ENCODE measurements at places on chromosomes 16 and 17.
A peak's percentile ranks its signal among the peaks of the same experiment; 100 is the strongest.

DNA sequence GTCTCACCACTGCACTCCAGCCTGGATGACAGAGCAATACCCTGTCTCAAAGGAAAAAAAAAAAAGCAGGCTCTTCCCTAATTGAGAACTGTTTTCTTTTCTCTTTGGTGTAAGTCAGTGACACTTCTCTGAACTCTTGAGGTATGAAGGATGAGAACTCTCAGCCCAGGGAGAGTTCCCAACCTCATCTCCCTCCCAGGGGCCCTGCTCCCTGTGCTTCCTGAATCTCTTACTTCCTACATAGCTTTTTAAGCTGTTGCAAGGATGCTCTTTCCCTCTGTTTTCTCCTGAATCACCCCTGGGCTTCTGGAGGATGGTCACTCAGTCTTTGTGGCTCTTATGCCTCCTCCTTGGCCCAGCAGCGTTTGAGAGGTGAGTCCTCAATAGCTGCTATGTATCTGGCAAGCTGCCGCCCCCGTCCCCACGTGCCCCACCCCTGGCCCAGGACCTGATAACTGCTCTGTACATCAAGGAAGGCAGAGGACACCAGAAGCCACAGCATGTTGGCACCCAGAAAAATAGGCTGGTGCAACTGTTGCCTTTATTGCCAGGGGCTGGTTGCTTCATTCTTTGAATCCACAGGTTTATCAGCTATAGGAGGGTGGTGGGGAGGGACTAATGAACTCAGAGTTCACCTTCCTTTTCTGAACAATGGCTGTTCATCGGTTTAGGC lies 24.0 kb downstream of the IGF2BP1 start:
- DNase-seq, result no peak

DNA sequence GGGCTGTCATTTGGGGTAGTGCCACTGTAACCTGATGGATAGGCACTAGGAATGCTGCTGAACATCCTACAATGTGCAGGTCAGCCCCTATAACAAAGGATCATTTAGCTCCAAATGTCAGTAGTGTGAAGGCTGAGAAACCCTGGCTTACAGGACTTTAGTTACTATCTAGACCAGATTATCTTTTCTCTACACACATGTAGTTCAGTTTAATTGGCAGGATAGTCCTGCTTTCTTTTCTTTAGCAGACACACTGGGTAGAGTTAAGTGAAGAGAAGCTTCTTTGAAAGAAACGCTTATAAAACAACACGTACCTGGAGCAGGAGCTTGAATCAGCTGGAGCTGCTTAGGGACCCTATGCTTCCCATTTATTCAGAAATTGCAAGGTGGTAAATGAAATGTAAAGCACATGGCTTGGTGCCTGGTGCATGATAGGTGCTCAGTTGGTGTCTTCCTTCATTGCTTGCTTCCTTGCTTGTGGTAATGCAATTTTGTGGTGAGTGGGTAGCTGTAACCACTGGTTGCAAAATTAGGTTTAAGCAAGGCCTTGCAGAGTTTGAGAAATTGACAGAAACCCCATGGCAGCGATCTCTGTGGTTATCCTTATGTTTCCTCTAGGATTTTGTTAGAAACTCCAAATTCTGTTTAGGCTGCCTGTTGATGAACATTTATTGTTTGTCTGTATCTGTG lies 9.4 kb downstream of the METTL9 start:
- no peak for DNase-seq

DNA sequence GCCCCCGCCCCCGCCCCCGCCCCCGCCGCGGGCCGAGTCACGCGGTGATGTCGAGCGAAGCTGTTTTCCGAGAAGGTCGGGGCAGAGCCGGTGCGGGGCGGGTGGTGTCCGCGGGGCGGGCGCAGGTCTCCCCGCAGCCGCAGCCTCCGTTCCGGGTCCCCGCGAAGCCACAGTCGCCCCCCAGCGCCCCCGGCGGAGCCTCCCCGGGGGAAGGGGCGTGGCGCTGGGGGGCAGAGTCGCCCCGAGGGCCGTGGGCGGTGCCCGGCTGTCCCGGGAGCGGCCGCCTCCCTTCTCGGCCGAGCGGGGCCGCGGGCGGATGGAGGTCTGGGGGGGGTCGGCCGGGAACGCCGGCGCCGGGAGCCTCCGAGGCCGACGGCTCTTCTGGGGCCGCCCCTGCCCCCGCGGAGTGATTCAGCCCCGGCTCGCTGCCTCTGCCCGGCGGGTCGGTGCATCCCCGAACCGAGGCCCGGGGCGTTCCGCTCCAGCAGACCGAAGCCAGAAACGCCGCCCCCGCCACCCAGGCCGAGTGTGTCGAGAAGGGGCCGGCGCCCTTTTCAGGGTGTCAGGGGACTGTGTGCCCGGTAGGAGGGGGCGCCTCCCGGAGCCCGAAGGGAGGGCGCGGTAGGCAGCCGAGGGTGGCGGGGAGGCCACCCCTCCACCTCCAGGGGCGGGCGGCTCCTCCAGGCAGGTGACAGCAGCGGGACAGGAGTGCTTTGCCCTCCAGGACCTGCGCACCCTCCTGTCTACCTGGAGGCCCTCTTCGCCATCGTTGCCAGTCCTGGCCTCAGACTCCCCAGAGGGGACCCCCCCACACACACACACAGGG lies 1.7 kb downstream of the METRNL start:
- DNase-seq, result no peak

GRCh38 chr17:67452681-67453554 lies 75.8 kb downstream of the PITPNC1 start:
- DNase-seq, result no peak

GRCh38 chr16:22297871-22298733 lies 893 bp downstream of the POLR3E start:
- peak; percentile 80 for DNase-seq

GRCh38 chr16:54954220-54954619 lies 23.6 kb downstream of the IRX5 start:
- DNase-seq, result no peak

- no peak for DNase-seq
Observed at GRCh38 chr16:1535391-1536291, 2.2 kb downstream of the TMEM204 start.

DNA sequence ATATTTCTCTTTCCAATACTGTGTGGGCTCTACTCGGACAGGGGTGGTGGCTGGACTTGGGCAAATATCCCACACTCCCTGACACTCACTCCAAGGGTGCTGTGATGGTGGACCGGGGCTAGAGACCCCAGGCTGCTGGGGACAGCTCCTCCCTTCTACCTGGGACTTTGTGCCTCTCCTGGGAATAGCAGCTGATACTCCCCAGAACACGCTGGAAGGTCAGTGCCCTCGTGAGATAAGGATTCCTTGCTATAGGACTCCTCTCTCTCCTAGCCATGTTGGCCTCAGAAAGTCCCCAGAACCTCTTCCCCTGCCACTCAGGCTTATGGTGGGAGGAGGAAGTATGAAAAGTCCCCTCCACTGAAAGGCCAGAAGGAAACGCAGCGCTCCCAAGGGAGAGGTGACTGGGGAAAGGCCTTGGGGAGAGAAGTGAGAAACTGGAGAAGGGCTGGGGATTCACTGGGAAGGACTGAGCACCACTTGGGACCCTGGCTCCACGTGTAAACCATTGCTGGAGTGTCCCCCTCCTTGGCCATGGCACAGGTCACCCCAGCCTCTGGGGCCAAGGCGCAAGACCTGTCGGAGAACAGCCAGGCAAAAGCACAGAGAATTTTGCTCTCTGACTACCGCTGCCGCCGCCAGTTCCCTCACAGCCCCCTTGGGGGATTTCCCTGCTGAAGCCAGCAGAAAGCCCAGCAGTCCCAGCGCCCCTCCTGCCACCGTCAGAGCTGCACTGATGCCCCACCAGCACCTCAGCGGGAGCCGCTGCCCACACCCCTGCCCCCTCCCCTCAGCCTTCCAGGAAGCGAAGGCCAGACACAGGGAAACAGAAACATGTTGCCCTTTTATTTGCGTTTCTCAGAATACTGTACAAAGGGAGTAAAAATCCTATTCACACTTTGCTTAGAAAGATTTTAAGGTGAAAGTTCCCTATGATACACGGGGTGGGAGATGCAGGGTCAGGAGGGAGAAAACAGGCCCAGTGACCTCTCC lies 2.1 kb upstream of the GSDMB start:
- no peak for DNase-seq

GRCh38 chr16:7834771-7835431 lies 502.3 kb downstream of the RBFOX1 start:
- no peak for DNase-seq

GRCh38 chr16:58501242-58502131 lies 1.5 kb downstream of the NDRG4 start:
- no peak for DNase-seq

GRCh38 chr17:68403122-68403521 lies 54.2 kb downstream of the WIPI1 start:
- DNase-seq, result no peak

- DNase-seq, result no peak
Observed at GRCh38 chr16:10562361-10562899, 18.0 kb downstream of the EMP2 start.

- no peak for DNase-seq
Observed at GRCh38 chr16:75011634-75012307, 12.9 kb downstream of the ZNRF1 start.

GRCh38 chr17:18259621-18260331 lies 686 bp upstream of the MIEF2 start:
- no peak for DNase-seq

- no peak for DNase-seq
Observed at GRCh38 chr17:73157521-73157890, 7.3 kb upstream of the SSTR2 start.

DNA sequence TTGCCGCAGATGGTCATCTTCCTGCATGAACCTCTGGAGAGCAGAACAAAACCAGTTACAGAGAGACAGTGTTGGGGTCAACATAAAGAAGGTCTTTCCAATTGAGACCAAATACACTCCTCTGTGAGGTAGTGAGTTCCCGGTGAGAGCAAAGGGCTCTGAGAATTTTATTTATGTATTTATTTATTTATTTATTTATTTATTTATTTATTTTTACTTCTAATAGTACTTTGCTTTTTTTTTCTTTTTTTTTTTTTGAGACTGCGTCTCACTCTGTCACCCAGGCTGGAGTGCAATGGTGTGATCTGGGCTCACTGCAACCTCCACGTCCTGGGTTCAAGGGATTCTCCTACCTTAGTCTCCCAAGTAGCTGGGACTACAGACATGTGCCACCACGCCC lies 12.1 kb upstream of the COTL1 start:
- DNase-seq, result no peak

DNA sequence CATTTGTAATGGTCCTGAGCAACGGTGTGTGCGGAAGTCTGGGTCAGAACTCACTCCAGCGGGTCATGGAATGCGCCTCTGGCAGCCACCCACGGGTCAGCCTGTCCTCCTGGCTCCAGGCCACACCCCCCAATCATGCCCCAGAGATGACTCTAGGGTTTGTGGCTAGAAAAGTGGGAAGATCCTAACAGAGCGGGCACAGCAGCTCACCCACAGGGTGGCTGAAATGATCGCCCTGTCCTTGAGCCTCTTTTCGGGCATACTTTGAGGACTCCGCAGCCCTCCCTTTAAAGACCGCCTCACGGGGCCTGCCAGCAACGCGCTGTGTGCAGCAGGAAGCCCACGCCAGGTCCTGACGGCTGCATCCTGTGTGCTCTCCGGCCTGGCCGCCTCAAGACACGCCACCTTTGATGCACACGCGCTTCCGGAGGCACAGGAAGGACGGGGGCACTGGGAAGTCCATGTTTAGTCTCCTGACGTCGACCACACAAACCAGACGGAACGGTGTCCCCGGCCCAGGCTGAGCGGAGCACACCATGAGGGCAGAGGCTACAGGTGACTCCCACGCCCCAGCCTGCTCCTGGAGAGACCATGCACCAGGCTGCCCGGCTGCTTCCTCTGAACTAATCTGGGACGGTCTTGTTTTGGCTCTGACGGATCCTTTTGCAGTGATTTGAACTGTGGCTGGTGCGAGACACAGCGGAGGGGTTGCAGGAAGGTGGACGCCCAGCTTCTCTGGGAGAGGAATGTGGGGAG lies 92.9 kb downstream of the TBC1D16 start:
- DNase-seq, result no peak

DNA sequence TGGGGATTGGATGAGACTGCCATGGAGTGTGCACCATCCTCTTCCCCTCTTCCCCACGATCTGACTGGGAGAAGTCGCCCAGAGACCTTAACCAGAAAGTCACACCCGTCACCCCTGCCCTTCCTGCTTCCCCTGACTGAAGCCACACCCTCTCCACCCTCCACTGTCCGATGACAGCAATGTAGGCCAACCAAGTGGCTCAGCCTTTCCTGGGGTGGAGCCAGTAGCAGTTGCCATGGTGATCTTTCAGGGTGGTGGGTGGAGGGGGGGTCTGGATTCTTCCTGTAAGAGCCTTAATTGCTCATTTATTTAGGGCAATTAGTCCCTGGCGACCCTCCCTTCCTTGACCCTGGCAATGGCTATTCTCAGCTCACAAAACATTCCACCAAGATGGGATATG lies 37.5 kb upstream of the PHB1 start:
- DNase-seq, result no peak

DNA sequence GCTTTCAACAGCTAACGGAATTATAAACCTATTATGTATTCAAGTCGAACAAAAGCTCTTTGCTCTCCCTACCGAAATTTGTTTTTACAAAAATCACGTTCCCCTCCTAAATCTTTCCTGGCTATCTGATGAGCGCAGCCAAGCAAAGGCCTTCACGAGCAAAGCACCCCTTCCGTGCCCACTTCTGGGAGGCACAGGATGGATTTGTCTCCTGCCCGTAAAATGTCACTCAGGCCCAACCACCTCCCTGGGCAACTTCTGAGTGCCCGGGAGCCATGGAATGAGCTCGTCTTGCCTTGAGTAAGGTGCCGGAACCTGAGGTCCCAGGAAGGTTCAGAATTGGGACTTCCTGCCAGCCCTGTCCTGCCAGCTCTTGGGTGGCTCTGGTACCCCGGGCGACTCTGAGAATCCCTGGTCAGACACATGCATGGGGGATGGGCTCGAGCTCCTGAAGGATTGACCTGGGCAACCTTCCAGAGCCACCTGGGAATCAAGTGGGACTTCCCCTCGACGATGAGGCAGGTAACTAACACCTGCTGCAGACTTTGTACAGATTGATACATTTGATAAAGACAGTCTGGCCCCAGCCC lies 19.8 kb downstream of the SLC7A5 start:
- DNase-seq, result no peak

DNA sequence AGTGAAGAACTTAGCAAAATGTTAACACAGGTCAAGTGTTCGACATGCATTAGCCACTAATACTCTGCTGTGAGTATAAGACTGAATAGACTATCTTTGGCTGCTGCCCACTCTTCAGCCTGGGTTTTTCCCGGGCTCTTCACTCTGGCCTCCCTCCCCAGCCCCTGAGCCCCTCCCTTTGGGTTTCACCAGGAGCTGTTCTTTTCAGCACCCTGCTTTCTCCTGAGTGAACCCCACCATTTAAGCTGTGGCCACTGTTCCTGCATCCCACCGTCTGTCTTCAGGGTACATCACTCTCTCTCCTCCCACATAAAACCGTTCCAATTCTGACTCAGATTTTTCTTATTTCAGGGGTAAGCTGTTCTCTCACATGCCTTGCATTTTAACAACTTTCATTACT lies 92.0 kb upstream of the ASIC2 start:
- DNase-seq, result no peak

All from LNCaP clone FGC (cell line).